NCI-H2107 (cell line): ENCODE measurements at places on chromosomes 6 and 20.

GRCh38 chr6:37524025-37524969 lies 24.6 kb upstream of the CCDC167 start:
- no peak for DNase-seq

DNA sequence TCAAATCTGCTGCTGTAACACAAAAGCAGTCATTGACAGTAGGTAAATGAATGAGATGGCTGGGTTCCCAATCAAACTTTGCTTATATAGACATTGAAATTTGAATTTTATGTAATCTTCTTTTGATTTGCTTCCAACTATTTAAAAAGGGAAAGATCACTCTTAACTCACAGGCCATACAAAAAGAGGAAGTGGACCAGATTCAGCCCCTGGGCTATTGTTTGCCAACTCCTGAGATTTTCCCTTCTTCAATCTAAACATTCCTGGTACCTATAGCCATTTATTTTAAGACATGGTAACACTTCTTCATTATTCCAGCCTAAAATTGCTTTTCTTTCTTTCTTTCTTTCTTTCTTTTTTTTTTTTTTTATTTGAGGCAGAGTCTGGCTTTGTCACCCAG lies 260.6 kb downstream of the TFAP2A start:
- DNase-seq = no peak

DNA sequence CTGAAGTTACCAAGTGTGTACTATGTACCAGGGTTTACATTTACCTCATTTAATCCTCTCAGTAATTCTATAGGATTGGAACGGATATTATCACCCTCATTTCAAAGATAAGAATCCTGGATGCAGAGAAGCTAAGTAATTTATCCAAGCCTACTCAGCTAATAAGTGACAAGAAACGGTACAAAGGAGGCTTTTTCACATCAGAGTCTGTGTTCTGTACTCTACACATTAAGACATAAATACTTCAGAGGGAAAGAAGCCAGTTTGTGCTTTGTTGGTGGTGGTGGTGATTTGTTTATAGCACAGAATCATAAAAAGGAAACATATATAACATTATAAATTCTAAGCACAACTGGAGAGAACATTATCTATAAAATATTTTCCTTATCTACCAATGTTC lies 88.3 kb upstream of the HMGCLL1 start:
- no peak for DNase-seq

DNA sequence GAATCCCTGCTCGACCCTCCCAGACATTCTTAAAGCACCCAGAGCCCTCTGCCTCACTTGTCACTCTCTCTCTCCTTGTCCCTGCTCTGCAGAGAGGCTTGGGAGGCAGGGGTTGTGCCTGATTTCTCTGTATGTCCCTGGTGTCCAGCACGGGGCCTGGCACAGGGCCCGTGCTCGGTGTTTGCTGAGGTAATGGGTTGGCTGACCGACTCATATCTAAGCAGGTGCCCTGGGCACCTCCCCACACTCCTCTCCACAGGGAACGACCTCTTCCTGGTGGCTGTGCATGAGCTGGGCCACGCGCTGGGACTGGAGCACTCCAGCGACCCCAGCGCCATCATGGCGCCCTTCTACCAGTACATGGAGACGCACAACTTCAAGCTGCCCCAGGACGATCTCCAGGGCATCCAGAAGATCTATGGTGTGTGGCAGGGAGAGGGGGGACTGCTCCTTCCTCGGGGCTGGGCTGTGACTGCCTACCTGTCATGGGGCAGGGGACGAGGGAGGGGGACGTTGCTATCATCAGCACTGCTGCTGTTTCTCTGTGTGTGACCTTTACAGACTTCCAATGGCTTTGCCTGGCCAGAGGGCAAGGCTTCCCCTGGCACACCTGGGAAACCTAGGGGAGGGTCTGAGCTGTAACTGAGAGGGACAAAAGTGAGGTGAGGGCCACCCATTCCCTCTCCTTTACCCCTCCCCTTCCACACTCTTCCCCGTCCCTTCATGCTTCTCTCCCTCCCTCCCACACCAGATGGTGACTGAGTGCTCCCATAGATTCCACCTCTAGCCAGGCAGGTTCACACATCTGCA lies 14.2 kb downstream of the MMP24OS start:
- no peak for DNase-seq

DNA sequence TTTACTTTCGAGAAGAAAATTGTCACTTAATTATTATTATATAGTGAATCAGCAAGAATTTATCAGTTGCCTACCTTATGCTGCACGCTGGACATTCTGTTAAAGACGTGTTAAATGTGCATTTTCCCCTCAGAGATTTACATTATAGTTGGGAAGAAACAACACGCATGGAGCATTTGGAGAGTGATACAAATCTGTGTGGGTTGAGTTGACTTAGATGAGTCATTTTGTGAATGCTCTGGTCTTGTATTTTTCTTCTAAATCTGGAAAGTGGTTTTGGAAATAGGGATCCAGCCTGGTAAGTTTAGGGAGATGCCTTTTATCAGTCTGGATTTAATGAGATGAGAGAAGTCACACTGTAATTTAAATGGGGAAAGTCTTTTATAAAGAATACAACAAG lies 24.0 kb upstream of the SMIM26 start:
- no peak for DNase-seq

DNA sequence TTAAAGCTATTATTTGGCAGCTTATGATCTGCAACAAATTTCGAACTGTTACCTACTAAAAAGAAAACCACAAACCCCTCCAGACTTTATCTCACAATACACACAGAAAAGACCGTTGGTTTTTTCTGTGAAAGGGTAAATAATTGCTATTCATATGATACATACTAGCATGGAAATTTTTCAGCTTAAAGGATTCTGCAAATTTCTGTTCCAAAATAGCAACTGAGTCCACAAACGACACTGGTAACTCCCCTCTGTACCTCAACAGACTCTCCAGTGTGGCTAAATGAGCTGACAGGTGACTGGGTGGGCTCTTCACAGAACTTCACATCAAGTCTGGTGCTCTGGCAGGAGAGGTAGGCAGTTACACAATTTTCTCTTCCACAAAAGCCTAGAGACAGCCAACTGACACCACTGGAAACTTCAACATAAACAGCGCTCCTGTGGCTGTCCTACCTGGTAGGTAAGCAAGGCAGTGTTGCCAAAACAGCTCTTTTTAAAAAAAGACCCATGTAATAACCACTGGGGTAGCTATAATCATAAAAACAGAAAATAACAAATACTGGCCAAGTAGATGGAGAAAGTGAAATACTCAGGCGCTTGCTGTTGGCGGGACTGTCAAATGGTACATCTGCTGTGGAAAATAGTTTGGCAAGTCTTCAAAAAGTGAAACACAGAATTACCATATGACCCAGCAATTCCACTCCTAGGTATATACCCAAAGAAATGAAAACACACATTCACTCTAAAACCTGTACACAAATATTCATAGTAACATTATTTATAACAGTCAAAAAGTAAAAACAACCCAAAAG lies 37.8 kb downstream of the ELOVL5 start:
- DNase-seq = no peak

DNA sequence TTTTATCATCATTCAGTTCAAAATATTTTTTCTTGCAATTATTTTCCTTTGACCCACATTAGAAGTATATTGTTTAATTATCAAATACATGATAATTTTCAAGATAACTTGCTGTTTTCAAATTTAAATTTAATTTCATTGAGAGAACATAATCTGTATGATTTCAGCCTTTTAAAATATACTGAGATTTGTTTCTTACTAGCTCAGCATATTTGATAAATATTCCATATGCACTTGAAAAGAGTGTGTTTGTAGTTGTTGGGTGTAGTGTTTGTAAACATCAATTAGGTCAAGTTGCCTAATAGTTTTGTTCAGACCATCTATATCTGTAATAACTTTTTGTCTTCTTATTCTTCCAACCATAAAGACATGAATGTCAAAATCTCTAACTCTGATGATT lies 19.0 kb upstream of the RFX6 start:
- DNase-seq = no peak

GRCh38 chr6:40713002-40713719 lies 126.0 kb upstream of the LRFN2 start:
- DNase-seq = no peak

DNA sequence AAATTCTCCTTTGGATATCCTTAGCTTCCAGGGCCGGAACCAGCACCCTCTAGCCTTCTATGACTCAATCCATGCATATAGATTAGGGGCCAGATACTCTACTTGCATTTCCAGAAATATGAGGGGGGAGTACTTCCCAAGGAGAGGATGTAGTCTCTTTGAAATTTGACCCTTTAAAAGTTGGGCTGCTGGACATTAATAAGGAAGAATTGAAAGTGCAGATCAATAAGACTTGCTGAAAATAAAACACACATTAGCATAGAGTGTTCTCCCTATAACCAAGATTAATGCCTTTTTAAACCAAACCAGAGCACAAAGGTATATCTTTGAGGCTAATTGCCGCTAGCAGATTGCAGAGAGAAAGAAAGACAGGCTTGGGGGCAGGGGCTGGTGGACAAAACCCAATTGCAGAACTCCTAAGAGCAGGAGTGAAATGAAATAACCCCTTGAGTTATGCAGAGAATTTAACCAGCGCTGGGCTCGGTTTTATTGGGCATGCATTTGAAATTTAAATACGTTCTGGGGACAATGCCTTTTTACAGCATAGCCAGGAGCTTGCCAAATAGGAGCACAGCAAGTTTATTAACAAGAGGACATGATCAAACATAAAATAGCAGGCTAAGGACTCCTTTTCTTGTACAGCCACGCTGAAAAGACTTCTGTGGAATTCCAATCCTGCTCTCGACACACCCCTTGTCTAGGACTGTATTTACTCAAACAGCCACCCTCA lies 108.2 kb upstream of the SALL4 start:
- no peak for DNase-seq

DNA sequence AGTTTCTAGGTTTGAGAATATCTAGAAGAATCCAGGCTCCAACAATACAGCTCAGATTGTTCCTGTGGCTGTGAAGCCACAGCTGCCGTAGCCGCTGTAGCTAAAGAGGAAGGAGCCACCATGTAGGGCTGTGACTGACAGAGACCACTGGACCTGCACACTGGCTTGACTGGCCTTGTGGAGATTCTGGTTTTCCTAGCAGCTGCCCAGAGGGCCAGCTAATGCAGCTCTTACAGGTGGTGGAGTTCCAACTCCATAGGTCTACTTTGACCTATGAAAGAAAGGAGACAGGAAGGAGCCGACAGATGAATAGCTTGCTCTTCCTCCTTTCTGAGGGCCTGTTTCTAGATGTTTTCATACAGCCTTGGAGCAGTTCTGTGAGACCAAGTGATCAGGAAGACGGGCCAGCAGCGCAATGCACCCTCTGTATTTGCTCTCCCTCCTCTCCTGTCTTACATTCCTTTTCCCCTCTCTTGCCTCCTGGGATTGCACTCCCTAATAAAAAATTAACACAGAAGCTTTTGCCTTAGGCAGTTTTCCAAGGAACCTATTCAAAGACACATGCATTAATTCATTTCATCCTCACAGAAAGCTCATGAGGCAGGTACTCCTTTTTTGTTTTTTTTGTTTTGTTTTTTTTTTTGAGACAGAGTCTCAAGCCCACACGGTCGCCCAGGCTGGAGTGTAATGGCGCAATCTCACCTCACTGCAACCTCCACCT lies 51.8 kb upstream of the MYB start:
- no peak for DNase-seq

GRCh38 chr6:95087394-95088097 lies 489.8 kb upstream of the MANEA start:
- peak; percentile 87 for DNase-seq

DNA sequence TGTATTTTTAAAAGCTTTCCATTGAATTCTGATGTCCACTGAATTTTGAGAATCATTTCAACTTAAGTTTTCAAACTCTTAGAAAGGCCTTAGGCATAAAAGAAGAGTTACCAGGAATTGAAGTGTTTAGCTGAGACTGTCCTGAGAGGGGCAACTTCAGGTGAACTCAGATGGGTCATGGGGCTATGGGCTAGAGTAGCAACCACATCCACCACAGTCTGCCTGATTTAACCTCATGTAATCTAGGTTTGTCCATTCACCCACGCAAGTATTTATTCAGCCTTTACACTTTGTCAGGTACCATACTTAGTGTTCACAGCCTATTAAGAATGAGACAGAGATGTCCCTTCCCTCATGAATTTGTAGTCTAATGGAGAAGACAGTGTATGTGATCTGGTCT lies 501.0 kb downstream of the KIF16B start:
- DNase-seq = no peak

- no peak for DNase-seq
These were observed 32.6 kb upstream of the APCDD1L start for GRCh38 chr20:58547623-58548475.

DNA sequence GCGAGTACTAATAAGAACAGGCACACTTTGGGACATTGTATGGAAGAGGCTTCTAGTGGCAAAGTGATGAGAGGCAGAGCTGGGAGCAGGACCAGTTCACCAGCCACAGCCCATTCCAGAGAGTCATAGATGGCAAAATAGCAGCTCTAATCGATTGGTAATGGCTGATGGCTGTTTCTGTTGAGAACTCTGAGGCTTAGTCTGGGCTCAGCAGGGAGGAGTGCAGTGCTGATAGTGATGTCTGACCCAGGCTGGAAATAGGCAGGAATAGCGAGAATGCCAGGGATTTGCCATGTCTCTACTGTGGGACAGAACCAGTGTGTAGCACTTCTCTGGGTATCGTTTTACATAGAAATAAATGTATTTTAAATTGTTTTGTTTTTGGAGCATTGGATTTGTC lies 620.0 kb upstream of the FLRT3 start:
- DNase-seq = no peak

- no peak for DNase-seq
These were observed 1.5 kb downstream of the RIOK1 start for GRCh38 chr6:7391151-7391550.

DNA sequence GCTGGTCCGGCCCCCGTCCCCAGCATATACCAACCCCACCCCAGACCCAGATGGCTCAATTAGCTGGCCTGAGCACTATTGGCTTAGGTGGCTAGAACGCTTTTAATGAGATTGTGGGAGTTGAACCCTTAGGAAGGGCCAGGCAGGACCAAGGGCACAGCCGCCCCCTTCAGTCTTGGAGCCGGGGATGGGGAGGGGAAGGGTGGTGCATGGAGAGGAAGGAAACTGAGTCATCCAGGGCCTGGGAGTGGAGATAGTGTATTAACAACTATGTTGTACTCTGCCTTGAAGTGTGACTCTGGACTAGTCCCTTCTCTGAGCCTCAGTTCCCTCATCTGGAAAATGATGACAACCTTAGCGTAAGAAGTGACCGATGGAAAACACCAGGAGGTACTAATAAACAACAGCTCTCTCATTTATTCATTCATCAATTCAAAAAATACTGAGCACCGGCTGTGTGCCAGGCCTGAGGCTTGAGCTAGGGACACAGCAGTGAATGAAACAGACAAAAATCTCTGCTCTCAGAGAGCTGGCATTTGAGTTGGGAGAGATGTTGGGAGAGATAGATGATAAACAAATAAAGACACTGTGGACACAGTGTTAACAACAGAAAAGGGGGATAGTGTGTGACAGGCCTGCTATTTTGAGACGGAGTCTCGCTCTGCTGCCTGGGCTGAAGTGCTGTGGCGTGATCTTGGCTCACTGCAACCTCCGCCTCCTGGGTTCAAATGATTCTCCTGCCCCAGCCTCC lies 11.5 kb downstream of the PEDS1 start:
- no peak for DNase-seq
